ENCODE measurements at places on chromosomes 16 and 17.

DNA sequence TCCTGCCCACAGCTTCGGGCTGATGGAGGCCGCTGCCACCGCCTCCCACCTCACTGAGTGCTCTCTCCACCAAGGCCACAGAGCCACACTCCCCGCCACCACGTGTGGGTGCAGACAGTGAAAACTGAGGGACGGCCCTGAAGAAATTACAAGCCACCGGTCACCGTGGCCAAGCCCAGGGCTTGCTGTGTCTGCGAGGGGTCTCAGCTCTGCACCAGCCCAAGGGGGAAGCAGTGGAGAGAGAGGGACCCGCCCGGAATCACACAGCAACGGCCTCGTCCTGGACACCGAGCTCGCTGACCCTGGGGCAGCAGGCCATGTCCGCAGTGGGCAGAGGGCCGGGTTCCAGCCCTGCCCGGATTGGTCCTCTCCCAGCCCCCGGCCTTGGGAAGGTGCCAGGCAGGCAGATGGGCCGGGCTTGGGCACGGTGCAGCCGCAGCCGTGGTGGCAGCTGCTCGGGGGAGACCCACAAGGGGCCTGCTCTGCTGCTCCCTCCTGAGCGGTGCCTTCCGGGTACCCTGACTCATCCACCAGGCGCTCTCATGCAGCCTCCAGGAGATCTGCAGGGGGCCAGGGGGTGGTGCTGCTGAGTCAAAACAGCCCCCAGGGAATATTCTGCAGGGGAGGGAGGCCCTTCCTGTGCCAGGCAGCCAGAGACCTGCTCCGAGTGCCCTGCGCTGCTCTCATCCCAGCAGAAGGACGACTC lies 52.0 kb downstream of the CBFA2T3 start:
- peak; percentile 74 for DNase-seq

- DNase-seq: no peak
These were observed 42.4 kb downstream of the PPL start for GRCh38 chr16:4894276-4895150.

GRCh38 chr16:83409347-83409746 lies 398.4 kb upstream of the HSBP1 start:
- DNase-seq: no peak

GRCh38 chr16:31141489-31142108 lies 6.1 kb upstream of the PRSS8 start:
- DNase-seq: peak; percentile 46

All from GM12892 (cell line).